ENCODE measurements at places on chromosomes 6 and 20.

GRCh38 chr20:2335096-2335870, 39.5 kb downstream of the TGM3 start:
- no peak for DNase-seq

GRCh38 chr6:42136508-42137193, 5.8 kb downstream of the C6orf132 start:
- no peak for DNase-seq

DNA sequence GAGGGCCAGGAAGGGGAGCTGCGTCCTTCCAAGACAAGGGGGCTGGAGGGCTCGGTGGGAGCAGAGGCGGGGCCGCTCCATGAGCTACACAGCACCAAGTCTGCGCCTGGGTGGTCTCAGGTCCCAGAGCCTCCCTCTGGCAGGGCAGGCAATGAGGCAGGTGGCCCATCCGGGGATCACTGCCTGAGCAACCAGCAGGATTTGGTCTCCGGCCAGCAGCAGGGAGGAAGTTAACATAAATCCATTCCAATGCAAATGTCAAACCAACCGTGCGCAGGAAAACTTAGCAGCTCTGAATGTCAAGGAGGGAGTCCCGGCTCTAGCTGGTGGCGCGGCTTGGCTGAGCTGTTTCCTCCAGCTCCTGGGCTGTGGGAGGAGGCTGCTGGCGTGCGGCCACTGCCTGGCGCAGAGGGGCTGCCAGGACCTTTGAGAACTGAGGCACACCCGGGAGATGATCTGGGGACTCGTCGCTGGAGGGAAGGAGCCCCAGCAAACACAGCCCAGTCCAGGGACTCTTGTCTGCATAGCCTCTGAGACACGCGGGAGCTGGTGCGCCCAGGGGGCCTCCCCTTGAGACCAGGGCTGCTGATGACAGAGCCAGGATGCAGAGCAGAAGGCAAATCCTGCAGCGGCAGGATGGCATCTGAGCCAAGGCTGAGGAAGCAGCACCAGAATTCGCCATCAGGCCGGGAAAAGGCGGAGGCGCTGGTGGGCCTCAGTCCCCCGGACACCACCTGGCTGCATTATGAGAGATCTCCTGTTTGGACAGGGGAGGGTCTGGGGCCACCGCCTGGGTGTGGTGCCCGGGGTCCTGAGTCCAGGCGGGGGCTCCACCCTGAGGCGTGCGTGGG, 33.1 kb upstream of the CHRNA4 start:
- no peak for DNase-seq

DNA sequence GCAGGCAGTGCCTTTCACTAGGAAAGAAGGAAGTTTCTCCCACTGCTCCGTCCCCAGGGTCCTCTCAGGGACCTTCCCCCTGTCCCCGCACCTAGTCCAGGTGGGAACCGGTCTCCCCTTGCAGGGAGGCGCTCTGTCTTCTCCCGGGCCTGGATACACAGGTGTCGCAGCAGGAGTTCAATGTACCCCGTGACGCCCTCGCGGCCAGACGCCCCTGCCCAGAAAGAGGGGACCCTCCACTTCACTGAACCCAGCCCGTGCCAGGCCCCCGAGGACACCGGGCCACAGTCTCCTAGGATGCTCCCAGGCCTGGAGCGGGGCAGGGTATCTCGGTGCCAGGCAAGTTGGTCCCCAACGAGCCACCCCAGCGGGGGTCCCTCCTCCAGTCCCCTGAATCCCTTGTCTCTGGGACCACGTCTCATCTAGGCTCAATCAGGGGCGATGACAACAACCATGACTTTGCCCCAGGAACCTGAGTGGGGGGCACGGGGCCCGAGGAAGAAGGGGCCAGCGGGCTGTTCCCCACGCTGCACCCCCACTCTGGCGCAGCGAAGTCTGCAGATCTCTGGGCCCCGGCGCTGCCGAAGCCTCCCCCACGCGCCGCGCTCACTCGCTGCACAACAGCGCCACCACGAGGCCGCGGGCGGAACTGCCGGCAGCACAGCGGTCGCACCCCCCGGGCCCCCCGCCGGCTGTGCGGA, 103.0 kb downstream of the EDN3 start:
- no peak for DNase-seq

GRCh38 chr20:61760321-61760720, 305.4 kb downstream of the TAF4 start:
- DNase-seq = no peak

DNA sequence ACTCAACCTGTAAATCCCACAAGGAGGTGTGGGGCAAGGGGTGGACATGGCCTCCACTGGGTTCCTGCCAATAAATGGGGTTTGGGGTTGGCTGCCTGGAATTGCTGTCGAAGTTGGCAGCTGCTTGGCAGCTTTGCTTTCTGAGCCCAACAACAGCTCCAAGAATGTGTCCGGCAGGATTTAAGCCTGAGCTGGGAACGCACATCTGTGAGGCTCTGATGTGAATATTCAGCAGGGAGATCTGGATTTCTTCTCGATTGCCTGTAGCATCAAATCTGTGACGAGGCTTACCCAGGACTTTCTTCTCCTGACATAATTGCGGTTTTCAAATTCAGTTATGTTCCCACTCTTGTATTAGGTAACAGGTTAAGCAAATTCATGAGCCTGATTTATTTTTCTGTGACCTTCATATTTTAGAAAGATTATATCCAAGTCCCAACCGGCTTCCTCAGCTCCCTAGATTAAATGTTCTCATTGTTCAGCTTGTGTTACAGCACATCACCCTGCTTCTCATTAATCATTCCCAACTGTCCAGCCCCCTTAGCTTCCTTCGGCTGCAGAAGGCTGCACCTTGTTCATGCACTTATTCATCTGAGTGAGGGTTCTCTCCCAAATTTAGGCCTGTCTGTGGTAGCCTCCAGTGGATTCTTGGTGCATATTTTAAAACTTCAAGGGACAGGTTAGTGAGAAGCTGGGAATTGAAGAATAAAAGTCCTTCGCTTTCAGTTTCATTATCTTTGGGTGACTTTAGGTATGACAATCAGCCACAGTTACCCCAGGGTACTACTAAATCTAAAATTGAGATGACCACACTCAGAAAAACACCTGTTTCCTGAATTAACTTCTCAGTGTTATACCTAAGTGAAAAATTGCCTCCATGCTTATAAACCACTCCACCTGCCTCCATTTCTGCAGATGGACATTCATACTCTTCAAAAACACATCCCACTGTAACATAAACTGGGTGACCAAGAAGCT, 310.0 kb downstream of the ESR1 start:
- DNase-seq = no peak

DNA sequence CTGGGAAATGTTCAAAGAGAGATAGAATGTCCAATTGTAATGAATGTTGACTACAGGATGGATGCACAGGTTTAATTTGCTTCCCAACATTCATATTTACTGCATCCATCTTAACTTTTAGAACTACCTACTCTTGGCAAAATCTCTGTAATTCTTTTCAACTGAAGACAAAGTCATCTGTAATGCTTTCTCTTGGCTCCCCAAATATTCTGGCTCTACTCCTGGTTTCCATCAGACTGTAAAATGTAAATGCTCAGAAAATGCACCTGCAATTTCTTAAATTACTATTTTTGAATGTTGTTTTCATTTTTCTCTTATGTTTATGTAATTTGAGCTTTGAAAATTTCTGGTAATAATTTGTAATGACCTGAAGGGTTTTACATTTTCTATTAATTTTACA, 480.8 kb upstream of the IMPG1 start:
- DNase-seq = no peak

DNA sequence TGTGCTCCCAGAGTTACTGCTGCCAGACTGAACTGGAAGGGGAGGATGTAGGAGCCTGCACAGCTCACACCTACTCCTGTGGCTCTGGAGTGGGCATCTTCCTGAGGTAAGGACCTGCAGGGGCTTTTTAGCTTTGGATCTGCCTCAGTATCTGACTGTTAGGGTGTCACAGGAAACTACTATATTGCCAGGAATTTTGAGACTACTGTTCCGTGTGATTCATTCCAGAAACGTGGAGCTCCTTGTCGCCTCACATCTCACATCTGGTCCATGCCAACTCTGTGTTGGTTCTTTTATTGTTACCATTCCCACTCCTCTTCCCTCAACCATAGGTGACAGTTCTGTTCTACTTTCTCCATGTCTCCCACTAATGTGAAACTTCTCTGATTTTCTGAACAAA, 34.1 kb downstream of the PRPH2 start:
- no peak for DNase-seq

DNA sequence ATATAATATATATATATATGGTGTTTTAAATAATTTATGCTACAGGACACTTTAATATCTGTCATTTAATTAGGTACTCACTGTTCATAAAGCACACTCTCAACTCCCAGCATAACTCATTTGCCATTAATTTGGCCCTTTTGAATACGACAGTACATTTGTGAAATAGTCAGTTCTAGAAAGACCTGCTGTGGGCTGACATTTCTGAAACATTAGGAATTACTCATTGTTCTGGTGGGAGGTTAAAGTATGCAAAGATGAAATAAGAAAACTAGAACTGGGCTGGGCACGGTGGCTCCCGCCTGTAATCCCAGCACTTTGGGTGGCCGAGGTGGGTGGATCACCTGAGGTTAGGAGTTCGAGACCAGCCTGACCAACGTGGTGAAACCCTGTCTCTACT, 497.5 kb downstream of the UTRN start:
- no peak for DNase-seq

DNA sequence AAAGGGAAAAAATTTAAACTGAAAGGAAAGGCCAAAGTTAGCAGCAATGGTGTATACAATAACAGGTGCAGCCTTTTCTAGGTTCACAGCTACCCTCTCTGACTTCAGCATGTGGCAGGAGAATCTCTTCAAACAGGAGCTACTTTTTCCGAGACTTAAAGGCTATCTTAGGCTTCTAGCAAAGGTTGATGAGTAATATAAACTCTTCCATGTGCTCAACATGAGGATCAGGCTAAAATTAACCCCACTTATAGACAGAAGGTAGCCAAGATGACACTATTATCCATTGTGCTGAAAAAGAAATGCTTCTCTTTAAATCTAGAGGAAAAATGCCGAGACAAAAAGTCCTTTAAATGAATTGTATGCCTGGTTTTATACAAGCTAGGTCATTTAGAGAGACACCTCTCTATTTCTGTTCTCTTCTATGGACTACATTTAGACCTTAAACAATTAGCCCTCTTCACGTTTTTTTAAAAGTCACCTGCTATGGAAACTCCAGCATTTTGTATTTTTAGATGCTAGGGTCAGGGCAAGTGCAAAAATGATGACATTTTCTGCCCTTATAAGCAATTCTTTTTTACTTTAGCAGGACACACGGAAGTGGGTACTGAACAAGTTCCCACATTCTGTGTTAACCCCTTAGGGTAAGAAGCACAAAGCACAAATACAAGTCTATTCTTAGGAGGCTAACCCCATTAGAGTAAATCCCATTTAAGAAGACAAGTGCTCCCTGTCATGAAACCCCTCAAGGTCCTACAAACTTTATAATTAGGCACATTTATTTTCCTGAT, 216.8 kb upstream of the CITED2 start:
- no peak for DNase-seq

DNA sequence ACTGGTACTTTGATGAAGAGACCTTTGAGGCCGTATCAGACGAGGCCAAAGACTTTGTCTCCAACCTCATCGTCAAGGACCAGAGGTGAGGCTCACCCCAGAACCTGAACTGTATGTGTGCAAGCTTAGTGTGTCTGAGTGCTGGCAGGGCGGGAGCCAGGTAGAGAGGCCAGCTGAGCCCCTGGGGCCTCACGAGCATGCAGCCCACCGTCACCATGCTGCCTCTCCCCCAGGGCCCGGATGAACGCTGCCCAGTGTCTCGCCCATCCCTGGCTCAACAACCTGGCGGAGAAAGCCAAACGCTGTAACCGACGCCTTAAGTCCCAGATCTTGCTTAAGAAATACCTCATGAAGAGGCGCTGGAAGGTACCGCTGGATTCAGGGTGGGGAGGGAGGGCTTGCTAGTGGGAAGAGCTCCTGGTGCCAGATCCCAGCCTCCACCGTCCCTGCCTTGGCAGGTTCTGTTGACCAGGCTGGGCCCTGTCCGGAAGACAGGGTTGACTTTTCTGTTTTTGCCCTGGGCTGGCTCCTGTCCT, 12.7 kb downstream of the MYLK2 start:
- no peak for DNase-seq

DNA sequence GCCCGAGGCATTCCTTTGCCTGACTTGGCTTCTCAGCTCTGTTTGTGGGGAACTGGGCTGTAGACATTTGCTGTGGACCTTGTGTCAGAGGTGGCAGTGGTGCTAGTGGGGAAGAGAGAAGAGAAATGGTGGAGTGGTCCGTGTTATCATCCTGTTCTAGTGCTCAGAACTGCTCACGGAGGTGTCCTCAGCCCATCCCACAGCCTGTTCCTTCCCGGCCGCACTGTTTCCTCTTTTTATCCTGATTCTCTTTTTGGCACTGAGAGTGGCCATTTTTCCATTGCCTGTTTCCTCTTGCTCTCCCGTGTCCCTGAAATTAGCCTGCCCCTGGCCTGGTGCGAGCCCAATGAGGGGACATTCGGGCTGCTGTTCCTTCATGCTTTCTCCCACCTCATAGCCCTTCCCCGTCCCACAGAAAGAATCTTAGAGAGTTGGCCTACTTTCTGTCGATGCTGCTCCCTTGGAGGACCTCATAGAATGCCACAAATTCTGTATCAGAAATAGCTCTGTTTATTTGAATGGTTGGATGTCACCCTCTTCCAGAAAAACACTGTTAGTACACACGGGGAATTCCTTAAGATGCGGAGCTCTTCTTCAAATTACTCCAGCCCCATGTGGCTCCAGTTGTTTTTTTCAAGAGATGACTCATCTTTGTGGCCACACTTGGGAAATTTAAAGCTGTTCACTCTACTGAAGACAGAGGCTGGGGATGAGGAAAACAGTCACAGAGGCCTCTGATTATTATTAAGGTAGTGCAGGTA, 26.1 kb downstream of the FARS2 start:
- DNase-seq = no peak

GRCh38 chr20:41177636-41178035, 40.3 kb downstream of the PLCG1 start:
- no peak for DNase-seq

DNA sequence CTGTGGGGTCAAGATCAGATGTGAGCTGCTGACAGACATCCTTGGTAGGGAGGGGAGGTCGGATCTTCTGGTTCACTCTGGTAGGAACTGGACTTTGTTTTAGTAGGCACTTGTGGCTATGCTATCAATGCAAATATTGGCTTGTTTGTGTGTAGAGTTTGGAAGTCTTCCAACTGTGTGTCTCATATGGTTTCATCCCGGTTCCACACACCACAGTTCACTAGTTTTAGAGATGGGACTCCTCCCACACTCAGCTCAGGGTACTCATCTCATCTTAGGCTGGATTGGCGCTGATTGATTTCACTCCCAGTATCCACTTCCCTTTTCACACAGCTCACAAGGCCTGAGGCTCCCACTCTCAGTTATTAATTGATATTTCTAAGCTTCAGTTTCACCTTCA, 161.3 kb downstream of the THBS2 start:
- DNase-seq = peak; percentile 75
